Activated CD4-positive, CD25-positive, alpha-beta regulatory T cell treated with anti-CD3 and anti-CD28 coated beads, Interleukin-2, amount 50 U/mL, for 16 hours (primary cell): ENCODE measurements at places on chromosomes 5 and 9.

DNA sequence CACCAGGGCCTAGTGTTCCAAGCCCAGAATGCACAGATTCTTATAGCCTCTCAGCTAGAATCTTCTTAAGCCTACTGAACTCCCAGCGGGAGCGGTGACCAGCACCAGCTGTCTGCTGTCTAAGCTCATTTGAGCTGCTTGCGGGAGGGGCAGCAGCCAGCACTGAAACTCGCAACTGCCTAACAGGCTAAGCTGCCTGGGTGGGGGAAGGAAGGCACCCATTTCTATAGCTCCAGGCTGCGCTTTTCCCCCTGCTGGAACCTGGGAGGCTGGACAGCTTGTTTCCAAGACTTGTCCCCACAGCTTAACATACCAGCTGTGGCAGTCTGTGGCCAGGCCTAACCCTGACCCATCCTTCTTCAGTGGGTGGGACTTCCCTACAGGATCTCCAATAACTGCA is 512.9 kb downstream of the EFNA5 start:
- no peak for DNase-seq

GRCh38 chr5:10607666-10608073 is 43.8 kb downstream of the ANKRD33B start:
- DNase-seq: no peak

- no peak for DNase-seq
Measured at GRCh38 chr5:134171972-134172371, 4.8 kb downstream of the SKP1 start.

- no peak for DNase-seq
Measured at GRCh38 chr9:34371886-34372466, 4.7 kb downstream of the MYORG start.

- DNase-seq: no peak
Measured at GRCh38 chr5:150323092-150323491, 20.4 kb upstream of the ARSI start.

DNA sequence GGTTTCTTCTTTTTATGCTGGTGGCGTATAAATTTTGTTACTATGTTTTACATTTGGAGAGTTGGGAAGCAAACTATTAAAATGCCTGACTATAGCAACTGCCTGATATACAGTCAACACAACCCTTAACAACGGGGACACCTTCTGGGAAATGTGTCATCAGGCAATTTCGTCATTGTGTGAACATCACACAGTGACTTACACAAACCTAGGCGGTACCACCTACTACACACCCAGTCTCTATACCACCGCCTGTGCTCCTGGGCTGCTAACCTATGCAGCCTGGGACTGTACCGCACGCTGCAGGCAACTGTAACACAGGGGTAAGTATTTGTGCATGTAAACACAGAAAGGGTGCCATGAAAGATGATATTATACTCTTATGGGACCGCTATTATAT is 1.3 kb upstream of the CDHR2 start:
- no peak for DNase-seq

GRCh38 chr5:73376618-73377170 is 71.9 kb downstream of the FOXD1 start:
- no peak for DNase-seq

DNA sequence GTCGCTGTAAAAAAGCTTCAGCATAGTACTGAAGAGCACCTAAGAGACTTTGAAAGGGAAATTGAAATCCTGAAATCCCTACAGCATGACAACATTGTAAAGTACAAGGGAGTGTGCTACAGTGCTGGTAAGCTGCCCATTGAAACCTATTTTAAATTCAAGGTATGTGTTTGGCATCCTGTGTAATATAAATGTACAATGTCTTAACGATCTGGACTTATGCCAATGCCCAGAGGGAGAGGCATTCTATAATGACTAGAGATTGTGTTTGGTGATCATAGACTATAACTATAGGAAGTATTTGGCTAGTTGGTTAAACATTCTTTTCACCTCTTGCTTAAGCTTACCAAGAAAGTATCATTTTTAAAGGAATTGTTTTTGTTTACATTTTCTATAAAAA is 95.7 kb downstream of the INSL6 start:
- no peak for DNase-seq

DNA sequence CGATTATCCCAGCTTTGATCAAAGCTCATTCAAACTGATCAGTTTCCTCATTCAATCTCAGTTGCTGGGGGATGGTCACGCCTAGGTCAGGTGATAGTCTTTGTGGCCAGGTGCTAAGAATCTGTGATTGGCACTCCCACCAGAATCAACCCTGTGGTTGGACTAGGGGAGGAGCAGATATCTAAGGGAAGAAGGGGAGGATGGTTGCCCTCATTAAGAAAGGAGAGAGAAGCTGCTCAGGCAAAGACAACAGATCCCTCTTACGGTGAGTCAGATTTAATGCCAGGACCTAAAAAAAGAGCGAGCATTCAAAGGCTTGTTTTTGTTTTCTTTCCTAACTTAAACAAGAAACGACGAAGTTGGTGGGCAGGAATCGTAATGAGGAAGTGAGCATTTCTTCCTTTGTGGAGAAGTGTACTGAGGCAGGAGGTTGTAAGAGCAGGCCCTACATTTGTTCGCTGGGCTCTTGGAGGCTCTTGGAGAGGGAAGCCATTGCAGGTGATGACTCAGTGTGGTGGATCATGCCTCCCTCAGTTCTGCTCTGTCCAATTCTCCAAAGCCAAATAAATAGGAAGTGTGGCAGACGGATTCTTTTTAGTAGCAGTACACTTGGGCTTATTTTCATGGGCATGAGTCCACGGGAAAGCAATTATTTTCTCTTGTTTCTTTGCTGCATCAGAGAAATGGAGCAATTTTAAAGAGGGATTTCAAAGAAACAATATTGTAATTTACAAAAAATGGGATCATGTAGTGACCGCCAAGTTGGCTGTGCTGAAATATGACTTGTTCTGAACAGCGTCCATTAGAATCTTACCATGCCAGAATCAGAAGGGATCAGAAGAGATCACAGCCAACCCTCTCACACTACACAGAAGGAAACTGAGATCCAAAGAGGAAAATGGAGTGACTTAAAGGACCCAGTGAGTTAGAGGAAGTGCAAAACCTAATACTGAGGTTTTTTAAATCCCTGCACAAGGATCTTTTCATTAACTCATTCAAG is 18.7 kb upstream of the TGFBR1 start:
- DNase-seq: no peak
